Hippocampal formation (tissue), 2 donors: ENCODE measurements at places on chromosomes 11 and 22.

DNA sequence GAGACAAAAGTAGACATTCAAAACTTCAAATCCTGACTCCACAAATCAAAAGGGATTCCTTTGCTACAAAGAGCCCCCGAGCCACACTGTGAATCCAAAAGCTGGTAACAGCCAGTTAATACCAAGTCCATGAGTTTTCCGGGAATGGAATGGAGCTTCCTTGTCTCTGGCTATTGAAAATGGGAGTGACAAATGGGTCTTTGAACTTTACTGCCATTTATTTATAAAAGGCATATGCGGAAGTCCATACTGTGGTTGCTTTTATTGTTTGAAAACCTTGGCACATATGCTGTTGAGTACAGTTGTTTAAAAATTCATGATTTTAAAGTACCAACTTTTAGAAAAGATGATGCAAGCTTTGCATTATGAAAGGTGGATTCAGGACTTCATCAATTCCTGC, 206.2 kb upstream of the NARS2 start:
- no peak for DNase-seq

DNA sequence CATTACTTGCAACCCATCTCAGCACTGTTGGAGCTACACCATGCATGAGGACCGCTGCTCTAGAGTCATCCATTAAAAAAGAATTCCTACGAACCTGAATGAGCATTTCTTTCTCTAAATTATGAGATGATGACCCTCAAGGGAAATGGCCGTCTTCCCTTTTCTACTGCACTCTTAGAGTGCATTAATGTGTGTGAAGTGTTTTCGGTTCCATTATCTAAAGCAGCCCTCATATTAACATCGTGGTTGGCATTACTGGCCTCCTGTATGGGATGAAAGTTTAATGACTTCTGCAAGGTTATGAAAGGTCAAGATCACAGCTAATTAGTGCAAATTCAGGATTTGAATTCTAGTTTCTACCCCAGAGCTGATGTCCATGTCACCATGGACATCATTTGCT, 16.7 kb downstream of the CD44 start:
- no peak for DNase-seq

GRCh38 chr11:116454951-116455350, 317.8 kb downstream of the BUD13 start:
- DNase-seq, result no peak

DNA sequence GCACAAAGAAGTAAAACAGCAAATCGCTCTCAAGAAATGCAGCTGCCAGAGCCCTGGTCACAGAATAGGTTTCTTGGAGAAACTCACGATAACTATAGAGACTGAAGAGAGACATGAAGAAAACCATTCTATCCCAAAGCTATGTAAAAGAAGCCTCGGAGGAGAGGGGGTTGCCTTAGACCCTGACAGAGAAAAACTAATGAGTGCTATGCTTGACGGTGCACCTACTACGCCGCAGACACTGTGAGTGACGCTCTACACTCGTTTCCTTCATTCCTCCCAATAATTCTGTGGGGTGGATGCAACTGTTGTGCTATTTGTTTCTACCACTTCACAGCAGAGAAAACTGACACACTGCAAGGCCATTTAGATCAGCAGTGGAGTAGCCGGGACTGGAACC, 121.8 kb downstream of the ETS1 start:
- no peak for DNase-seq

DNA sequence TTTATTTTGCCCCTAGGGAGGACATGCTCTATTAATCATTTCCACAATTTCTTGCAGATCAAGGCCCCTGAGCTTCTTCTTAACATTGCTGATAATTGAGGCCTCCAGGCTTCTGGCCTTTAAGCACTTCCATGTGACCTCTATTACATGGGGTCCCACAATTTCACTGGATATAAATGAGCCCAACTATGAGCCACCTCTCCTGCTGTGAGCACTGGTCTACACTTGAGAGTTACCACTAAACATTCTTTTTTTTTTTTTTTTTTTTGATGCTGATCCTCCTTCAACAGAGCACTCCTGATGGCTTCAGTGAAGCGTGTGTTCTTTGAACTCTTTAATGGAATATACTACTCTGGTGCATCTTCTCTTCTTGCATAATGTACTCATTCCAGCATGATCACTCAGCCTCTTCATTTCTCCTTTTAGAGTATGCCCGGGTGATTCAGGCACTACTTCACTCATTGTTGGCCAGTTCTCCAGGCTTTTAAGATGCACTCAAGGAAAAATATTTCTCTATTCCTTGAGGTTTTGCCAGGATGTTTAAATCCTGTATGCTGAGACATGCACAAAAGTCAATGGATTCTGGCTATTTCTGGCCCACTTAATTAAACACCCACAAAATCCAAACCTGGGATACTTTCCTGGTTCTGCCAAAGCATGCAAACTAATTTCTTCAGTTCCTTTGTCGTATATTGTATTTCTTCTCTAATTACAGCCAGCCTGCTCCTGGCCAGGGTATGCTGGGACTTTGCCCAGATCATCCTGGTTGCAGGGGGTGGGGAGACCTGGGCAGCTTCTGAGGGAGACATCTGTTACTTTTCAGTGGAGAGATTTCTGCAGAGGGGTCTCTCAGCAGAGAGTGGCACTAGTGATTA, 257.8 kb upstream of the LUZP2 start:
- DNase-seq, result peak; percentile 7

GRCh38 chr11:76077575-76078150, 128.6 kb downstream of the WNT11 start:
- DNase-seq, result no peak

DNA sequence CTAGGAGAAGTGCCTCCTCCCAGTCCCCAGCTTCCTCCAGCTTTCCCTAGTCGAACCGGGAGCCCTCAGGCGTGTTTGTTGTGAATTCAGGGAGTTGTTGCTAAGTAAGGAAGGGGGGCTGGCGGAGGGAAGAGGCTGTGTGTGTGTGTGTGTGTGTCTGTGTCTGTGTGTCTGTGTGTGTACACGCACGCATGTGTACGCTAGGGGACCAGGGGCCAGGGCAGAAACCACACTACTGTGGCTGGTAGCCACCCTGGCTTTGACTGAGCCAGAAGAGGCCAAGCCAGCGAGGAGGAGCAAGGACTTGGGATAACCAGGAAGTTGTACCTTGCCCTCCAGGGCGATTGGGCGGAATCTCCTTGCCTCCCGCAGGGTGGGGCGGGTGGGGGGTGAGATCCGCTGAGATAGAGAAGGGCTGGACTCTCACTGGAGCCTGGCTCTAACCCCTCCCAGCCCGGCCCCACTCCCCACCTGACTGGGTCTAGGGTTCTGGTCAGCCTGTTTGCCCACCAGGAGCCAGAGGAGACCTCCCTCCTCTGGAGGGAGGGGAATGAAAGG, 7.5 kb downstream of the BCL9L start:
- no peak for DNase-seq

DNA sequence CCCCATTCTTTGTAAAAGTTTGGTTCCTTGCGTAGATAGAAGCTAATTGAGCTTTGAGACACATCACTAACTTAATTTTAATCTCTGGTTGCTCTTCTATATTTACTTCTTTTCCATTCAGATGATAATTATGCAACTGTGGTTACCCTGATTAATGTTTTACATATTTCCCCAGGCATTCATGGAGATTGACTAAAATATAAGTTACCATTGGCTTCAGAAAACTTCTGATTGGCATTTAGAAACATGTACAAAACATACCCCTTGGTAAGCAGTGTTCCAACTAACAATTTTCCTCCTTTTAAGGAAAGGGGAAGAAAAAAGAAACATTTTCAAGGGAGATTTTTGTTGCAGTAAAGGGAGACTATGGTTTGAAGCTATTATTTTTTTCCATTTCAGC, 43.9 kb downstream of the FAT3 start:
- no peak for DNase-seq
